ENCODE measurements at places on chromosomes 2 and 18. TPM values are rescaled to one million over a fixed set of nuclear protein-coding genes. Genes with fewer than 3 reads are reported as not detected.

Gene NLRC4
- total RNA-seq, result not detected

Gene IFIH1
- 7.7 TPM for total RNA-seq

Gene IL1RN
- 1.1 TPM for total RNA-seq

Gene NFATC1
- 3.0 TPM for total RNA-seq
